ENCODE measurements at places on chromosomes 16 and 17.

GRCh38 chr17:50210240-50211225, 9.1 kb upstream of the COL1A1 start:
- DNase-seq, result no peak

GRCh38 chr17:12536472-12536871, 129.2 kb upstream of the MYOCD start:
- DNase-seq, result no peak

- DNase-seq, result no peak
Observed at GRCh38 chr16:85858984-85859817, 39.8 kb upstream of the IRF8 start.

GRCh38 chr17:48541577-48542113, 3.3 kb downstream of the HOXB2 start:
- DNase-seq, result no peak

DNA sequence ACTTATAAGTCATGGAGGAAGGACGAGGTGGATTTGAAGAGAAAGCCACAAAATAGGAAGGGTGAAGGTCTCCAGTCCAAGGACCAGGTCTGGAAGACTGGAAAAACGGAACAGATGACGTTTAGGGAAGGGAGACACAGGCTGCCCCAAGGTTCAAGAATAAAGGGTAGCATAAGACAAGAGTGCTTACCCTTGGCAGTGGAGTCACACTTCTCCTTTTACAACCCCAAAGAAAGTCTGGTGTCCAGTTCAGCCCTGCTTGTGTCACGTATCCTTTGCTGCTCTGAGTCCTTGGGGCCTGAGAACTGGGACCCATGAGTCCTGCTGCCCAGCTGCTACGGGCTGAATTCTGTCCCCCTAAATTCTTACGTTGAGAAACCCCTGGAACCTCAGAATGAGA, 13.0 kb upstream of the GGA2 start:
- DNase-seq, result no peak

DNA sequence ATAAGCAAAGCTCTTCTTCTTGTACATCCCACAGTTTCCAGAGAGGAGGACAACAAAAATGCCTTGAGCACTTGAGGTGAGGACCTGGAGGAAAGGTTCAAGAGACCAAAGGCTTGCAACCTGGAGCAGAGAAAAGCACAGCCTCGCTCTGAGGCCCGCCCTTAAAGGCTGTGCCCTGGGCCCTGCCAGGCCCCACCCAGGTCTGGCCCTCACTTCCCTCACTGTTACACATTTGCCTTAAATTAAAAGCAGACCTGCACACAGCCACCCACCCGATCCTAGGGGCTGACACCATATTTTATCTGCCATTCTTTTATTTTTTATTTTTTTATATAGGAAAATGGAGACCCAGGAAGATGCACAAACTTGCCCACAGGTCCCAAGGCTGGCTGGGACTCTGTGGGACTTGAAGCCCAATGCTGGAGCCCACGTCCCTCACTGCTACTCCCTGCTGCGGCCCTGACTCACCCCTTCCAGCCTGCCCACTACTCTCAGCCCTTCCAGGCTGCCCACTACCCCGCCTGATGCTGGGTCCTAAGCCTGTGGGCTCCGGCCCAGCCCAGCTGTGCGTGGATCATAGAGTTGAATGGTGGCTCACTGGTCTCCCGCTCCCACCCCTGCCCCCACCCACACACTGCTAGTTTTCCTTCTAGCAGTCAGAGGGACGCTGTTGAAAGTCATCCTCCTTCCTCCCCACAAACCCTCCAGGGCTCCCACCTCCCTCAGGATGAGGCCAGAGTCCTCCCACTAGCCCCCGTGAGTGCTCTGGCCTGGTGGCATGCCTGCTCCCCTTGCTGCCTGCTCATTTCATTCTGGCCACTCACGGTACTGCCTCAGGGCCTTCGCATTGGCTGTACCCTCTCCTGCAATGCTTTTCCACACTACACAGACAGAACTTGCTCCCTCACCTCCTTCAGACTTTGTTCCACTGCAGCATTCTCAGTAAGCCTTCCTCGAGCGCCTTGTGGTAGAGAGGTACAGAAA, 77.6 kb upstream of the MED9 start:
- no peak for DNase-seq

GRCh38 chr16:14028202-14028601, 42.9 kb upstream of the MRTFB start:
- DNase-seq, result no peak

GRCh38 chr16:89256651-89257254, 39.2 kb downstream of the ZNF778 start:
- DNase-seq, result peak; percentile 82

DNA sequence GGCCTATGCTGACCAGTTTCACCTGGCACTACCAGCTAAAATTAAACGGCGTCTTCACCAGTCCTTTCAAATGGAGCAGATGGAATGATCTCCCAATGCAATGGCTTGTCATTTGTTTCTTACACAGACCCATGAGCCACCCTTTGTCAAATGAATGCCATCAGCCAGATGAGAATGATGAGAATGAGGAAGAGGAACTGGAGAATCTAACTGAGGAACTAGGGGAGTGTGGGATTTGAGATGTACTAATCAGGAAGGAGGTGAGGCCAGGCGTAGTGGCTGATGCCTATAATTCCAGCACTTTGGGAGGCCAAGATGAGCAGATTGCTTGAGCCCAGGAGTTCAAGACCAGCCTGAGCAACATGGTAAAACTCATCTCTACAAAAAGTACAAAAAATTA, 116.4 kb downstream of the HS3ST3A1 start:
- no peak for DNase-seq

- no peak for DNase-seq
Observed at GRCh38 chr17:47072886-47073285, 93.8 kb upstream of the RPRML start.

DNA sequence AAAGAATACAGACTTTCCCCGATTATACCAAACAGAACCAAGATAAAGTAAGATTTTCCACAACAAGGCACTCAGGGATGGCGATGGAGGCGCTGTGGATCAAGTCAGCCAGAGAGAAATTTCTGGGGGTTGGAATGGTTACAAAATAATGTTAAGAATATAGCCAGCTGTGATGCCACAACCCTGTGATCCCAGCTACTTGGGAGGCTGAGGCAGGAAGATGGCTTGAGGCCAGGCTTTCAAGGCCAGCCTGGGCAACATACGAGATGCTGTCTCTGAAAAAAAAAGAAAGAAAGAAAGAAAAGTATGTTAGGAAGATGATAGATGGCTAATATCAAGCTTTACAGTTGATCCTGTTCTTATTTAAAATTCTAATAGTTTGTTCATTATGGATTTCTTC, 10.6 kb upstream of the ALOX12 start:
- no peak for DNase-seq

DNA sequence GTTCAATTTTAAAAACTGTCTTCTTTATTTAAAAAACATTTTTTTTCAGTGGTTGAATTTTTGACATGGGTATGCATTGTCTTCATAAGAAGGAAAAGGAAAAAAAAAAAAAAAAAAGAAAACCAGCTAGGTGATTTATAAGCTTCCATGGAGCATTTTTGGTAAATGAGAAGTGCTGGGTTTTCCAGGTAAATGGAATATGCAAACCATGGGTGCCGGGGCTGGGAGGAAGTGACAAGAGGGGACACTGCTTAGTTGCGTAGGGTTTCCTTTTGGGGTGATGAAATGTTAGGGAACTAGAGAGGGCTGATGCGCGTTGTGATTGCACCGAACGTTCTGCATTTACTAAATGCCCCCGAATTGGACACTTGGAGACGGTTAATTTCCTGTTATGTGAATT, 217.4 kb upstream of the FOXF1 start:
- no peak for DNase-seq

DNA sequence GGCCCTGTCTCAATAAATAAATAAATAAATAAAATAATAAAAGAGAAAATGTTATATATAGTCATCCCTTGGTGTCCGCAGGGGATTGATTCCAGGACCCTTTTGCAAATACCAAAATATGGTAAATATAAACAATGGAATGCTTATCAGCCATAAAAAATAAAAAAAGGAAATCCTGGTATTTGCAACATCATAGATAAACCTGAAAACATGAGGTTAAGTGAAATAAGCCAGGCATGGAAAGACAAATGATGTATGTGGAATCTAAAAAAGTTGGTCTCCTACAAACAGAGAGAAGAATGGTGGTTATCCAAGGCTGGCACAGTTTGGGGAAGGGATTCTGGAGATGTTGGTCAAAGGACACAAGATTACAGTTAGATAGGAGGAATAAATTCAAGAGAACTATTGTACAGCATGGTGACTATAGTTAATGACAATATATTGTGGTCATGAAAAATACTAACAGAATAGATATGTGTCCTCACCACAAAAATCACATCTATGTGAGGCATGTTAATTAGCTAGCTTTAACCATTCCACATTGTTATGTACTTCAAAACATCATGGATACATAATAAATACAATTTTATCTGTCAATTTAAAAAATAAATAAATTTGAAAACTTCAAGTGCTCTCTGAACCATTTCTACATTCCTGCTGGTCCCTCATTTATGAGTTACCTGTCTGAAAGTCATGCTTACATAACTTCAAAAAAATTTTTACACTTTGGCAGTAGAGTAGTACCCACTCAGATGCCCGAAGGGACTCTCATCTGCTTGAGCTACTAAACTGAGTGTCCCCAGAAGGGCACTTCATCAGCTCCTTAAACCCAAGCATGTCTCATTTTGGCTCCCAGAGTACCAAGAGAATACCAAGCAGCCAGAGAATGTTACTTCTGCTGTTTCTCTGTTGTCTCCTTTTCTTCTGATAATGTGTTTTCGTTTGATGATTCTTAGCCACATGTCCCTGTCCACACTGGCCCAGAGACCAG, 26.6 kb downstream of the N4BP1 start:
- no peak for DNase-seq

- peak; percentile 90 for DNase-seq
Observed at GRCh38 chr17:80970044-80970761, 21.4 kb upstream of the CHMP6 start.

DNA sequence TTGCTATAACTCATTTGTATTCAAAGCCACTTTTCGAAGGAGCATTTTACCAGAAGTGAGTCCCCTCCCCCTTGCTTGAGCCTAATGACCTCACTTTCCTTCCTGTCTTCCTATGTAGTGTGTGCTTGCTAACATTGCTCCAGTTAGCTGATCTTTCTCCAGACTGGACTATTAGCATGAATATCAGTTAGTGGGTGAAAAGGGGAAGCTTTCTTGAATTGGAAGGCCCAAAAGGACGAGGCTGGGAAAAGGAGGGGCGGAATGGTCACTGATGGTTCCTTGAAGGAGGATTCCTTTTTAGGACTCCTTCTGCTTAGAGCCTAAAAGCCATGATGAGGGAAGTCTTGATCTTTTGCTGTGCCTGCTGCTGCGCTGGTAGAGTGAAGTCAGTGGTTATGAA, 11.9 kb downstream of the MAP3K3 start:
- DNase-seq, result no peak

DNA sequence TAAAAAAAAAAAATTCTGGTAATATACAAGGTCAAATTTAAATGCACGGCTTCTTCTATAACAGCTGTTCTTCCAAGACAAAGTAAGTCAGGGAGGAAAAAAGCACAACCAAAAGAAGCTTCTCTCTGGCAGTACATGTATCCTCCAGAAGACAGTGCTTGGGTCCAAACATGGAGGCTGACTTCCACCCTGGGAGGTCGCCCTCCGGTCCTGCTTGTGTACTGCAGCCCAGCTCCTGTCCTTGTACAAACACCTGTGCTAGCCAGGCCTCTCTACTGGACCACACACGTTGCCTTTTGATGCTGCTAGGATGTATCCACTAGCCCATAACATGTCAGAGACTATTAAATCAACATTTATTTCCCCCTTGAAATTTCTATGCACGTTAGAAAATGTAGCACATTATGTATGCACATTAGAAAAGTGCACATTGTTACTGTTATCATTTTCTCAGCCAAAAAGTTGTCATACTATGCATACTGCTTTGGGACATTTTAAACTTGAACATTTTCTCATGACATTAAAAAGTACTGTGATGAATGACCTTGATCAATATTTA, 21.9 kb downstream of the TEKT3 start:
- DNase-seq, result no peak

GRCh38 chr17:7631398-7632380, 1.8 kb downstream of the SHBG start:
- DNase-seq, result no peak

DNA sequence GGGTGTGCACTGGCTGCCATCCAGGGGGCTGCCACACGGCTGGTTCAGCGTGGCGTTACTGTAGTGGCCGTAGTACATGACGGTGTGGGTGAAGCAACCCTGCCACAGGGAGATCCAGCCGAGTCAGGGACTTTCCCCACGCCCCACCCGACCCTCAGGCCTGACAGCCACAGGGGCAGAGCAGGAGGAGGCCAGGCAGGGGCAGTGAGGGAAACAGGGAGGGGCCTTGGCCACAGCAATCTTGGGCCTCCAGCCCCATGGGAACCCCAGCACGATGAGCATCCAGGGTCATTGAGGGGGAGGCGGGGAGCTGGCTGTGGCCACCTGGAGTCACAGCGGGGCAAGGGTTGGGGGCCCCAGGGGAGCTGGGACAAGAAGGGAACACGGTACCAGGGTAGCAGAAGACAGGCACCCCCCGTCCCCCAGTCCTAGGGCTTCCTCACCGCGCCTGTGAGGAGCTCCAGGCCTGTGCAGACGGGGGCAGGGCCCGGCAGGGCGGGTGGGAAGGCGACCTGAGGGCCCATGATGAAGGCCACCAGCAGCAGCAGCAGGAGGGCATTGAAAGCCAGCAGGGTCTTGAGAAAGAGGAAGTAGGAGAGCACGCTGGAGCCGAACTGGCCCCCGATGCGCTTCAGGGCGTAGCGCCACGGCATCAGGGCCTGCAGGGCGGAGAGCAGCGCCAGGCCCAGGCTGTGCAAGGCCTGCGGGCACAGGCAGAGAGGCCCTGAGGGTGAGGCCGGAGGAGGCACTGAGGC, 4.3 kb downstream of the TMC6 start:
- no peak for DNase-seq
